ENCODE measurements at places on chromosomes 3 and 15.
A peak's percentile ranks its signal among the peaks of the same experiment; 100 is the strongest.

DNA sequence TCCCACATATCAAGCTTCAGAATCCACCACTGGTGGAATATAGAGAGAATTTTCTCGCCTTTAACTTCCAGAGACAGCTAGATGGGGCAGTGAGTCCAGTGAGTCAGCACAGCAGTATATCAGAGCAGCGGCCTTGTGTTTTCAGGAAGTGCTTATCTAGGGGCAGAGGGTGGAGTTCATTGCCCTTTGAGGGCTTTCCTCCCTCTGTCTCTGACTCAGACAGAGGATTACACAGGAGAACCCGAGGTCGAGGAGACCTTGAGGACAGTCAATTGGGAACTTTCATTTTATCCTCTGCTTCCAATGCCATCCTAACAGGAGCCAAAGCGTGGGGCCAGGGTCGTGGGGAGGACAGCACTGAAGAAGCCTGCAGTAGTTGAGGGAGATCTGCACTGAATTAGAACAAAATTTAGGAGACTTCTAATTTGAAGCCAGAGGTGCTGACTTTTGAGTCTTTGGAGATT is 109.6 kb upstream of the UMPS start:
- DNase-seq, result no peak

GRCh38 chr3:155318740-155319139 is 25.3 kb upstream of the STRIT1 start:
- no peak for DNase-seq

- no peak for DNase-seq
Measured at GRCh38 chr3:54668236-54668635, 259.6 kb downstream of the LRTM1 start.

GRCh38 chr3:66756468-66757036 is 241.6 kb upstream of the KBTBD8 start:
- DNase-seq, result no peak

DNA sequence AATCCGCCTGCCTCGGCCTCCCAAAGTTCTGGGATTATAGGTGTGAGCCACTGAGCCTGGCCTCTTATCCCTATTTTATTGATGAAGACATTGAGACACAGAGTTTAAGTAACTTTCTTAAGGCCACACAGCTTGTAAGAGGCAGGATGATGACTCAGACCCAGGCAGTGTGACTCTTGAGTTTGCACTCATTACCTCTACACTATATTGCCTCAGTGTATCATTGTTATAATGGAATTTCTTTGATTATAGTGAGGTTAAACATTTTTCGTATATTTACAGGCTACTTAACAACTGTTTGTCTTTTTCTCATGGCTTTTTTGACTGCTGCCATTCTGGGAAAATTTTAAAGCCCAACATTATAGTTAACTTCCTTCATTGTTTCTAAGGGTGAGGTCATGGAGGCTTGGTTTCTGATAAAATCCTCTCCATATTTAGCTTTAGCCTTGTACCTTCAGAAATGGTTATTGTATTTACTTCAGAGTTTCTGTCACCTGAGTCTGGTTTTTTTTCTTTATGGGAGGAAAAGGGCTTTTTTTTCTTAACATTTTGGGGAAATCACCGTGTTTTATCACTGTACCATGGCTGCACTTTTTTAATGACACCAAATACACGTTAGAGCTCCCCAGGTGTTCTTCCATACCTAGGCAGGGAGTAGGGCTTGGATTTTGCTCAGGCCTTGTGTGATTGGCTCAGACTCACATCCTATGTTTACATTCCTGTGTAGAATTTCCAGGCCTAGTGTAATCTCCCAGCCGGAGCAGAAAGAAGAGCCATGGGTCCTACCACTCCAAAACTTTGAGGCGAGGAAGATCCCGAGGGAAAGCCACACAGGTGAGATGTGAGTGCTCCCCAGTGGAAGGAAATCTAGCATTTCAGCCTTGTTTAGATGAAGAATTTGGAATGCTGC is 6.3 kb downstream of the ZNF774 start:
- DNase-seq, result no peak

DNA sequence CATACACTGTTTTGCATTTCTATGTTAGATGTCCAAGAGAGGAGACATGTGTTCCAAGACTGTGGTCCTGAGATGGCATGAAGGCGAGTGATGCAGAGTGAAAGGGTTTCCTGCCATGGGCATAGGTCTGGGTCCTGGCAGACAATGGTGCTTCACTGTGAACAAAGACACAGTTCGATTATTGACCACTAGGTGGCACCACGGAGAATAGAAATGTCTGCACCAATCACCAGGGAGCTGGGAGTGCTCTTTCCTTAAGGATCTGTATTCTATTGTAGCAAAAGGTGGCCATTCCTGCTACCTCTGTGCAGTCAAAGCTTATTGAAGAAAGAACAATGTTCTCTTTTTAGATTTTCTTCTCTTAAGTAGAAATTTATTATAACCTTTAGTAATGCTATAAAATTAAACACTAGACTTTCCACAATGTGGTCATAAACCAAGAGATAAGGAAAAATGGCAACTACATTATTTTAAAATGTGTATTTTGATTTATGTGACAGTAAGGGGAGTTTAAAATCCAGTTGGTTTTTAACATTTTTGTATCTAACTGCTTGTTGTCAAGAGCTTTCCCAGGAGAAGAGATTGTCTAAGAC is 88.7 kb downstream of the GABRG3 start:
- peak; percentile 19 for DNase-seq

DNA sequence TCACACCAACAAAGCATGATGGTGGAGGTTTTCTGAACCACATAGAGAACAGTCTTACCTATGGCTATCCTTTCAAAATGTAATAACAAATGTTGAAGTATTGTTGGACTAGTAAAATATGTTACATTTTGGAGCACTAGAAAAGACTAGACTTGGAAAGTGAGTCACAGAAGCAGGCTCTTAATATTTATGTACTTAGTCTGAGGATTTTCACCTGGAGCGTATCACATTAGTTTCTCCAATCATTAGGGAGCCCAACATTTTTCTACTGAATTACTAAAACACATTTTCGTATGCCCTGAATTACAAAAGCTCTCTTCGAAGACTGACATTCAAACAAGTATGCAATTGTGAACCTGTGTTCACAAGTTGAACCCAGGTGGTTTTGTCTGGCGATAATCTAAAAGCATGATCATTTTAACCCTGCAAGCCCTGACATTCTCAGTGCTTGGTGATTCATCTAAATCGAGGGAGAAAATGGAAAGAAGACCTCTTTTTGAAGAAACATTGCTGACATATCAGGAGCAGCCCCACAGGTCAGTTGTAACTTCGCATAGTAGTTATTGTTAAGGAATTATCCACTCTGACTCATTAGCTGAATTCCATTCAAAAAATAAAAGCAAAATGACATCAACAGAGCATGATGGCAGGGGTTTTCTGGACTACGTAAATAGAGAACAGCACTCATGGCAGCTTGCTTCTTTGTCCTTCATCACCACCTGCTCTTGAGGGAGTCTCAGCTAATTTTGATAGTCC is 679.8 kb upstream of the NECTIN3 start:
- no peak for DNase-seq

DNA sequence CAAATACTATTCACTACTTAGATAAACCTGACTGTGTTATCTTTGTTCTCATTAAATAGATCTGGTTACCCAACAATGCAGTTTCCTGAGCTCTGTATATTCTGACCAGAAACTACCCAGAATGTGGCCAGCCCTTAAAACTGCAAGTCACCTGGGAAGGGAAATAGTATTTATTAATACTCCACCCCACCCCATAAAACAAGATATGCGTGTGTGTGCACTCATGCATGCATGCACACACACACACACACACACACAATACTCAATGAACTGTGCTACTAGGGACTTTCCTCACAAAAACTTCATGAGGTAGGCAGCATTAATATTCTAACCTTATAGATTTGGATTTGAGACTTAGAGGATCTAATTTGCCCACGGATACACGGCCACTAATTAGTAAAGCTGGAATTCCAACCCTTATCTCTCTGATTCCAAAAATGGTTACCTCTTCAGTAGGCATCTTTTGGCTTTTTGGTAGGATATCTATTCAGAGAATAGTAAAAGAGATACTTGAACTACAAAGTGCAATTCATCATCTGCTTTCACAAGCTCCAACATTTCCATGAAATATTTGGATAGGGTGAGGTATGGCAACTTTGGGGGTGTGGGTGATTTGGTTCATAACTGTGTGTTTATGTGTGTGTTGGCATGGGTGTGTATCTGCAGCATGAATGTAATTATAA is 197.0 kb upstream of the CFAP20DC start:
- DNase-seq, result no peak

DNA sequence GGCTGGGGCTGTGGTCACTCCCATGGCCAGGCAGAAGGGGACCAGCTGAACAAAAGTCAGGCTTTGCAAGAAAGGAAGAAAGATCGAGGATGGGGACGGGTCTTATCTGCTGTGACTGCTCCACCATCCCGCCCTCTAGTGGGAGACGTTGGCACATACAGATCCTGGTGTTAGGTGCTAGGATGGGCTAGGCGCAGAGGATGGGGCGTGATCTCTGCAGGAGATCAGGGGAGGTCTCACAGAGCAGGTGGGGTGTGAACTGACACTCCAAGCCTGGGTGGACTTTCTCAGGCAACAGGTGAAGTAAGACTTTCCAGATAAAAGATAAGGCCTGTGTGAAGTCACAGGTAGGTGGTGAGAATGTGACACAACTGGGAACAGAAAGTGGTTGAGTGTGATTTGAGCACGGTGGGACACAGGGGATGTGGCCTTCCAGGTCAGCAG is 141.9 kb upstream of the SMAD3 start:
- no peak for DNase-seq

DNA sequence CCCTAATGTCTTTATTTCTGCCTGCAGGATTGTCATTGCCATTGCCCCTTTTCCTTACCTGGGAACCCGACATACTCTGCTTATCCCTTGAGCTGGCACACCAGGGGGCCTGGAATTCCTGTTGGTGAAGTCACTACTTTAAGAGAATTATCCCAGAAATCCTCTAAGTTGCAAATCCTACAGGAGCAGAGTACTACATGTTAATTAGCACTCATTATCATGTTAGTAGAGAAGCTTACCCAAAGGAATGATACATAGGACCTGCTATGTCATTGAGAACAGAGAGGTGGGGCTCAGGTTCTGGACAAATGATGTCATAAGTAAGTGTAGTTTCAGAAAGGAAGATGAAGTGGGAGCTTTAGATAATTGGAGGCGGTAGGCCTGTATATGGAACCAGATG is 27.4 kb downstream of the SCG5 start:
- no peak for DNase-seq

- no peak for DNase-seq
Measured at GRCh38 chr3:10321630-10322351, 879 bp upstream of the SEC13 start.

- no peak for DNase-seq
Measured at GRCh38 chr3:34033839-34034238, 235.4 kb downstream of the PDCD6IP start.

DNA sequence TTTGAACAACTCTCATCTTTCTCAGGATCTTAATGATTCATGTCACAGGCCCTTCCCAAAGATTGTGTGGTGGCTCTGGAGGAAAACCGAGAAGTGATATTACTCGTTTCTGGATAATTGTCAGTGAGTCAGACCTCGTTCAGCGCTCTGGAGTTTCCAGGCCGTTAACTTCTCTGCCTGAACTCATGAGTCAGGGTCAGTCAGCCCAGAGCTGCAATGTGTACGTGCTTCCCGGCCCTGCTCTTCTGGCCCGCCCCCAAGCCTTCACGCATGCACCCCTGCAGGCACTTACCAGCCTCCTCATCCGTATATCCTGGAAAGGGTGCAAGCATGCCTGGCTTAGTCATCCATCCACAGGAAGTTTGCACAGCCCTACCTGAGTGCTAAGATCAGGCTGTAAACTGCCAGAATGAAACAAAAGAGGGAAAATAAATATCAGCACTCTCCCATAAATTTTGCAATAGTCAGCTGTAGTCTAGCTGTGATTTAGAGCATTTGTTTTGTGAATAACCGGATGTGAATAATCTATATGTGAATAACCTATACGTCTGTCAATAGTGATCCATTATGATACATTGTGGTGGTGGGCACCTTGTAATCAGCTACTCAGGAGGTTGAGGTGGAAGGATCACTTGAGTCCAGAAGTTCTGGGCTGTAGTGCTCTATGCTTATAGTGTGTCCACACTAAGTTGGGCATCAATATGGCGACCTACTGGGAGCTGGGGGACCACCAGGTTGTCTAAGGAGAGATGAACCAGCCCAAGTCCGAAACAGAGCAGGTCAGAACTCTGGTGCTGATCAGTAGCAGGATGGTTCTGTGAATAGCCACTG is 35.3 kb upstream of the SEMA4B start:
- DNase-seq, result peak; percentile 92

GRCh38 chr3:46716461-46717441 is 918 bp downstream of the PRSS50 start:
- no peak for DNase-seq

DNA sequence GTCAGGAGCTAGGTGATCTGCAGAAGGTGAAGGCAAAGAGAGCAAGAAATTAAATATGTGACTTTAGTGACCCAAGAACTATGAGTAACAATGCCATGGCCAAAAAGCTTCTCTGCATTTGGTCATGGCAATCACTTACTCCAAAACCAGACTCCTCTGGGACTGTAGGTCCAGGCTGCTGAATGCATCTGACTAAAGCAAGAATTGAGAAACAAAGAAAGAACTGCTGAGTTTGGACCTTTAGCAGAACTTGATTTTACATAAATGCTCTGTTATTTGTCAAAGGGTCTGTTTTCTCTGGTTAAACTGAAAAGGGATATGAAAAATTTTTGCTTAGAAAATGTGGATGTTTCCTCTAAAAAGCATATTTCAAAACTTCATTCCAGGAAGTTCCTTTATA is 1102.2 kb downstream of the IGSF11 start:
- no peak for DNase-seq

DNA sequence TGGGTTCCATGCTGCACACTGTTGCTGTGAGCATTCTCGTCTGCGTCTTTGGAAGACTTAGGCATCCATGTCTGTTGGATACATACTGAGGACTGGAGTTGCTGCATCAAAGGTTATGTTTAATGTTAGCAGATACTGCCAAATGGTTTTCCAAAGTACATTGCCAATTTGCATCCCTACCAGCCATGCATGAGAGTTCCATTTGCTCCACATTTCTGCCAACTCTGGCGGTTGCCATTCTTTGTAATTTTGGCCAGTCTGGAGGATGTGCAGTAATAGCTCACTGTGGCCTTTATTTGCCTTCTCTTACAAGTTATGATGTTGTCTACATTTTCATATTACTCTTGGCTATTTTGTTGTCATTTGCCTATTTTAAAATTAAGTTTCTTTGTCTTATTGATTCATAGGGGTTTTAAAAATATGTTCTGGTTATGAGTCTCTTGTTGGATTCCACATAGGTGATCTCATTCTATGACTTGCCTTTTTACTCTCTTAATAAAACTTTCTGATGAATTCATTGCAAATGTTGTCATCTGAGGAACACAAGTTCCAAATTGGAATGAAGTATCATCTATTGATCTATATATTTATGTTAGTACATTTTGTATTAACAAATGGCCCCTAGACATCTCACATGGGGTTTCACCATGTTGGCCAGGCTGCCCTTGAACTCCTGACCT is 42.1 kb downstream of the FBLN2 start:
- DNase-seq, result no peak

GRCh38 chr15:51185213-51186159 is 90.8 kb upstream of the TNFAIP8L3 start:
- no peak for DNase-seq
